ENCODE measurements at places on chromosomes 5 and 9. TPM values are rescaled to one million over a fixed set of nuclear protein-coding genes. Genes with fewer than 3 reads are reported as not detected.

Gene FRRS1L
- total RNA-seq = not detected

Gene ATOX1
- 169 TPM for total RNA-seq

Gene CARTPT
- not detected for total RNA-seq

Gene FBN2
- 1.7 TPM for total RNA-seq
